8988T (cell line): ENCODE measurements at places on chromosomes 1 and 21.

GRCh38 chr1:160569806-160570205 is 9.5 kb downstream of the CD84 start:
- no peak for DNase-seq

- DNase-seq: no peak
Observed at GRCh38 chr1:42765832-42766740, 742 bp downstream of the P3H1 start.

GRCh38 chr1:26410706-26411623 is at the start of gene LIN28A:
Gene LIN28A (plus strand): TSS chr1:26410817. CDS start chr1:26410892, 75 bp downstream.
- no peak for DNase-seq

DNA sequence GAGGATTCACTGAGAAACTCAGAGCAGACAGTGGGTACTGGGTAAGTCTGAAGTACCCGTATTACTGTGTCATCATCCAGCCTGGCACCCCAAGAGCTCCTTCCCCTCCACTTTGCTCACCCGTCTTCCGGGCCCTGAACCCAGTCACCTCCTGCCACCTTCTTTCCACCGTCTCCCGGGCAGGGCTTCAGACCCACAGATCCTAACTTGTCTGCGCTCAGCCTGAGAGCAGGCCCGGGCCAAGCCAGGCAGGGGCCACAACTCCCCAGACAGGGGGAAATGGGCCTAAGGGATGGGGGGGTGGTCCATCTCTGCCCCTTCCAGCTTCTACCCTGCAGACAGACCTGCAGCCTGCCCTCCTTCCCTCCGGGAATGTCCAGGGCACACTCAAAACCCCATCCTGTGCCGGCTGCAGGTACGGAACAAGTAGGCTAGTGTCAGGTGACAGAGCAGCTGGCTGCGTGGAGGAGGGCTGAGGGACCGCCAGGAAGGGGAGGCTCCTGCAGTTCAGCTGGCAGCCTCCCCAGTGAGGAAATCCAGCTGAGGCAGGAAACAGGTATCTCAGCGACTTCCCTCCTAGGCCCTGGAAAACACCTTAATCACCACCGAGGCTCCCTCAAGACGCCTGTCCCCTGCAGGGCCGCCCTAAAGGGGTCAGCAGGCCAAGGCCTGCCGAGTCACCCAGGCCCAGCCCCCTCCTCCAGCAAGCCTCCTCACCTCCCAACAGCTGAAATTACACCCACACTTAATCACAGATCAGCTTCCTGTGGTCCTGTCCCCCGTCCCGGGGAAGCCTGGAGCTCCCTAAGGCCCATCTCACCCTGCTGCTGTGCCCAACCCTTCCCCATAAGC is 3.5 kb downstream of the HSPG2 start:
- no peak for DNase-seq

DNA sequence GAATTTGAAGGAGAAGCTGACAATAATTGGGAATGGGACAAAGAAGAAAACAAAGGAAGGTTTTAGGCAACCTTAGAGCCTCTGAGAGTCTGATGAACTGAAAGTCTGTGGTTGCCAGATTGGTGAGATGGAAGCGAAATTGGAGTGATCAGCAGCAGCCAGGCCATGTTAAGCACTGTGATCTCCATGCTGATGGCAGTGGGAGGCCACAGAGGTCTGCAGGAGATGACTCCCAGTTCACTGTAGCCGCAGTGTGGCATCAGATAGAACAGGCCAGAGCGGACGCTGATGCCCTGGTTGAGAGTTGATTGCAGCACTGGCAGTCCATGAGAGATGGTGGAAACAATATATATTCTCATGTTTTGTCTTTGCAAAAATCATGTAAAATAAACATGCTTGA is 137.4 kb upstream of the L1TD1 start:
- no peak for DNase-seq

DNA sequence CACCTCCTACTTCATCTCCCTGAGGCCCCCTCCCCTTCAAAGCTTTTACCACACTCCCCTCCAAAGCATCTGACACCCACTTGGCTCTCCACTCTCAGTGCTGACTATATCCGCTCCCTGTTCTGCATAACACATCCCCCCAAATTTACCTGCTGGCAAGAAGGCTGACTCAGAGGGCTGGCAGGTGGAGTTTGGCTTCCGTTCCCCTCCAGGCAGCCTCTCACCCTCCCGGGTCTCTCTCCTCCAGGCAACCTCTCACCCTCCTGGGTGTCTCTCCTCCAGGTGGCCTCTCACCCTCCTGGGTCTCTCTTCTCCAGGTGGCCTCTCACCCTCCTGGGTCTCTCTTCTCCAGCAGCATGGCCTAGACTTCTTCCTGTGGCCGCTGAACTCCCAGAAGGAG is 562.1 kb downstream of the NPHP4 start:
- no peak for DNase-seq

DNA sequence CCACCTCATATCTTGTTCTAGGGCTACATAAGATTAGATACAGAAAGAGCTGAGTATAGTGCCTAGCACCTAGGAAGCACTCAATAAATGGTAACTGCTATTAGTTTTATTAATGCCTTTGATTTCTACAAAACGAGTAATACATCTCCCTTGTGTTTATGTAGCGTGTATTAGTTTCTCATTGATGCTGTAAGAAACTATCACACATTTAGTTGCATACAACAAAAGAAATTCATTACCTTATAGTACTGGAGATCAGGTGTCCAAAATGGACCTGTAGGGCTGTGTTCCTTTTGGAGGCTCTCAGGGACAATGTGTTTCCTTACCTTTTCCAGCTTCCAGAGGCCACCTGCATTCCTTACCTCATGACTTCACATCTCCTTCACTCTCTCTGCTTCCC is 961 bp upstream of the ERO1B start:
- DNase-seq: no peak

DNA sequence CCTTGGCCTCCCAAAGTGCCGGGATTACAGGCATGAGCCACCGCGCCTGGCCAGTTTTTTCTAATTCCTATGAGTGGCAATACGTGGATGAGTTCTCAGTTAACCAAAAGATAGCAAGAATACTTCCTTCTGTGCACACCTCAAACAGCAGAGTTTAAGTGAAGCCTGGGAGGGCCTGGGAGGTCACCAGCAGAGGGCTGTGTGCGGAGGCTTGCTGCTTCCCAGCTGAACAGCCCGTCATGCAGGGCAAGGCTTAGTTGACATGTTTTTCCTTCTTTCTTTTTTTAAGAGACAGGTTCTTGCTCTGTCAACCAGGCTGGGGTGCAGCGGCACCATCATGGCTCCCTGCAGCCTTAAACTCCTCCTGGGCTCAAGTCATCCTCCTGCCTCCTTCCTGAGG is 17.8 kb downstream of the GNG4 start:
- DNase-seq: no peak

- DNase-seq: peak; percentile 29
Observed at GRCh38 chr1:178055093-178055492, 38.8 kb upstream of the RASAL2 start.

GRCh38 chr1:29379443-29380073 is 143.2 kb downstream of the PTPRU start:
- no peak for DNase-seq

GRCh38 chr1:159011751-159012150 is 2.0 kb downstream of the IFI16 start:
- no peak for DNase-seq

DNA sequence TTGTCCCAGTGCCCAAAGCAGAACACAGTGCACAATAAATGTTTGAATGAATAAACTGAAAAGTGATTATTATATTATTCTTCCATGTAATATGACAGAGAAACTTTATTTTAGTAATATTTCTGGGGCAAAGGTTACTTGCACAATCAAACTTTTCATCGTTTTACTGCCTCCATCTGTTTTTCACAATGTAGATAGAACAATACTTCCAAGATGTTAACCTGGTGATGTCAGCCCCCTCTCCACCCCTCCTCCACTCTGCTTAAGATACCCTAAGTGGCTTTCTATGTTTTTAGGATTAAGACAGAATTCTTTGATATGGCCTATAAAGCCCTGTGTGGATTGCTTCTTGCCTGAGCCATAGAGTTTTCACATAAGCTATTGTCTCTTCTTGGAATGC is 13.8 kb upstream of the NTMT2 start:
- DNase-seq: no peak

DNA sequence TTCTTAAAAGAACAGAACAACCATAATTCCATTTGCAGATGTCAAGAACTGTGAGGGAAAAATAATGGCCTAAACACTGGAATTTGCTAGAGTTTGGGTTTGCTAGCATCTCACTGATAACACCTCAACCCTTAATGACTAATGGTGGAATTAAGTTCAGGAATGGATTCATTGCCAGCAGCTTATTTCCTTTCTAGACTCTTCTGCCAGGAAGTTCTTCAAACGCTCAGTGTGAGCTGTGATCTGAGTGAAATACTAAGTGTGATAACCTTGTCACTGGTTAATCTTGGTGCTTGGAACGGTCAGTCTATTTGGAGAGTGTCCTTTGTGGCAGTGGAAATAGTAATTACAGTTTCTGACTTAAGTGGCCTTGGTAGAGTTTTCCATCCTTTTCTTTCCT is 21.6 kb upstream of the PLEKHM2 start:
- no peak for DNase-seq

- DNase-seq: no peak
Observed at GRCh38 chr1:163090321-163090945, 21.3 kb downstream of the RGS4 start.

- no peak for DNase-seq
Observed at GRCh38 chr21:42781150-42781970, 98.0 kb downstream of the WDR4 start.

DNA sequence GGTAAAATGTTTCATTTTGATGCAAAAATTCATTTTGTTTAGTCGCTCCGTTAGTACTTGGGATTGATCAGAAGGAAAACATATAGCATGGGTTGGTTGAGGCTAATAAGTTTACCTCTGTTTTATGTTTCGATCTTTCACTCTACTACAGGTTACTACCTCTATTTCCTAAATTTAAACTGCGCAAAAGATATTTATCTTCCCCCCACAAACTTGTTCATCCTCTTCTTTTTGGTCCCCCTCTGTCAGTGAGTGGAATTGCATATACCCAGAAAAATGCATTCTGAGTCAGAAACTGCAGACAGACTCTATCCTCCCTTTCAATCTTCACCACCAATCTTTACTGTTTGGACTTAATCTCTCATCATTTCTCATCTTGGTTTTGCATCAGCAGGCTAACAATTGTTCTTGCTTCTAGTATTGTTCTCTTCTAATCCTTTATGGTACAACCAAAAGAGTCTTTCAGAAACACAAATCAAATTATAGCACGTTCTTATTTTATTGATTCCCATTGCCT is 316.0 kb upstream of the ADGRL4 start:
- no peak for DNase-seq

- DNase-seq: no peak
Observed at GRCh38 chr1:232511172-232511571, 118.8 kb downstream of the SIPA1L2 start.

DNA sequence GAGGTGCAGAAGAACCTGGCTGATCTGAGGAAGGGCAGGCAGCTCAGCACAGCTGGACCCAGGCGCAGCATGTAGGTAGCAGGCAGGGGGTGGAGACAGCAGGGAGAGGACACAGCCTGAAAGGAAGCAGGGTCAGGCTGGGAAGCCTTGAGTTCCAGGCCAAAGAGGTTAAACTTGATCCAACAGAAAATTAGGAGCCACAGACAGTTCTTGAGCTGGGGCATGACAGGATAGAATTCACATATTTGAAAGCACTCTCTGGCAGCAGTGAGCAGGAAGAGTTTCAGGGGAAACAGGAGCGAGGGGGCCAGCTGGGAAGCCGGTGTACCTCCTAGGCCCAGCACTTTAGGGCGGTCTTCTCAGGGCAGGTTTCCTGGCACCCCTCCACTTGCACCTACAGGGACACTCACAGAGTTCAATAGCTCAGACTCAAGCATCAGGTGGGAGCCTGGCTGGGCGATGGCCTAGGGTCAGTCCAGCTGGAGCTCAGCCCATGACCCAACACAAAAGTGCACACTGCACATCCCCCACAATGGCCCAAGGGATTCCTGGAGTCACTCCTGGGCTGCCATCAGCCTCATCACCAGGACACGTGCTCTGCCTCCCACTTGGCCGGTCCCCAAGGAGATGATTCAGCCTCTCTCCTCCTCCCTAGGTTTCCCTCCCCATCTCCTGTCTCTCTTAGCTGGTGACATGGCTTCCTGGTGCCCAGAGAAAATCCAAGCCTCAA is 22.7 kb downstream of the MATN1 start:
- DNase-seq: no peak

- DNase-seq: no peak
Observed at GRCh38 chr21:46131838-46132651, 23.3 kb downstream of the FTCD start.

DNA sequence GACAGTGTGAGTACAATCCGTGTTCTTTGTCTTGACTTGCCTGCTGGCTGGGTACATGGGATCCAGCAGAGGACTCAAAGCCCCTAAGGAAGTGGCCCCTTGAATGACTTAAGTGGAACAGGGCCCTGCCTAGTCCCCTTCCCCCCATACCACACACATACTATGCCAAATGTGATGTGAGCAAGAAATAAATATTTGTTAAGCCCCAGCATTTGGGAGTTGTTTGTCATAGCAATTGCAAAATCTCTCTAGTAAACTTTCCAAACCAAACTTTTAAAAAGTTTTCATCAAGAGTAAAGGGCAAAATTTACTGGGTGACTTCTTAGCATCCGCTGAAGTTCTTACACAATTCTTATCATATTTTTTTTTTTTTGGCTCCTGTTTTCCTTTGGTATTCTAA is 32.5 kb upstream of the CACHD1 start:
- DNase-seq: no peak

- no peak for DNase-seq
Observed at GRCh38 chr1:81584398-81584797, 216.3 kb upstream of the ADGRL2 start.

GRCh38 chr1:2460996-2461751 is 14.9 kb upstream of the PLCH2 start:
- no peak for DNase-seq

GRCh38 chr1:208024406-208024805 is 113.5 kb upstream of the CD34 start:
- no peak for DNase-seq
